NCI-H187 (cell line): ENCODE measurements at places on chromosomes 11 and 22.

DNA sequence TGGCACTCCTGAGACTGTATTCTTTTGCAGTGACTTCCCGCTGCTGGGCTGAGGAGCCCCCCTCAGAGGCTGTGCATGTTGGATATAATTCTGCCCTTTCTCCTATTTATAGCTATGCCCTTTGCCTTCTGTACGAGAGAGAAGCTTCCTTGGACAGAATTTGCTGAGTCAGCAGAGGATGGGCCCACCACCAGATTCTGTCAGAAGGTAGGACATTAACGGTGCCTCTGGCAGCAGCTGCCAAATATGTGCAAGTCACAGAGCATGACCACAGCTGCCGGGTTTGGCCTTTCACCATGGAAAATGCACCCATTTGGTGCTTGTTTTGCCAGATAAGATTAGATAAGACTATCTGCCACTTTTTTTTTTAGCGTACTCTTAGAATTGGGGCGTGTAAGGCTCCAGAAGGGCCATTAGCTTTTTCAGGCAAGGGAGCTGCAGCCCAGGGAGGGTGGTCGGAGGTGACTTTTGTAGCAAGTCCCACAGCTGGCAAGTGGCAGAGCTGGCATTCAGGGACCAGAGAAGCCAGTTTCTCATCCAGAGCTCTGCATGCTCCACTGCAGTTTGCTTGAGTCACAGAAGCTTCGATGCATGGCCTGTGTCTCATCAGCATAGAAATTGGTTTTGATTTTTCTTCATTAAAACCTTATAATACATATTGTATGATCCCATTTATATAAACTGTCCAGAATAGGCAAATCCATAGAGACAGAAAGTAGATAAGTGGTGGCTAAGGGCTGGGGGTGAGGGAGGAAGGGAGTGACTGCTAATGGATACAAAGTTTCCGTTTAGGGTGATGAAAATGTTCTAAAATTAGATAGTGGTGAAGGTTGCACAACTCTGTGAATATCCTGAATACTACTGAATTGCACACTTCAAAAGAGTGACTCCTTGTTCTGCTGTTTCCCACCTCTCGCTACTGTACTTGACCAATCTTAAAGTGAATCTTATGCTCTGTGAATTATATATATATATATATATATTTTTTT, 15.8 kb downstream of the UPB1 start:
- no peak for DNase-seq

DNA sequence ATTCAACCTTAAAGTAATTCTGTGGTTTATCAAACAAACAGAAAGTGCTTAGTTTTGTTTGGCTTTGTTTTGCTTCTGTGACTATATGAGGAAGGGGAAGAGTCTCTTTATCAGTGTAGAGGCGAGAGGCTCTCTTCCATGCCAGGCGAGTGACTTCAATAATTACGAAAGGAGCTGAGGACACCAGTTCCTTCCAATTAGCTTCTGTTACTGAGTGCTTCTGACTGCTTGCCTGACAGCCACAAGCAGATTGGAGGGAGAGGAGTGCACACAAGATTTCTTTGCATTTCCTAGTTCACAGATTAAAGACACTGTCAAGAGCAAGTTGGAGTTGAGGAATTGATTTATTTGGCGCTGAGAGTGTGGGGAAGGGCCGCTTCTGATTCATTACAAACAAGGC, 1484.5 kb upstream of the TENM4 start:
- DNase-seq = no peak

DNA sequence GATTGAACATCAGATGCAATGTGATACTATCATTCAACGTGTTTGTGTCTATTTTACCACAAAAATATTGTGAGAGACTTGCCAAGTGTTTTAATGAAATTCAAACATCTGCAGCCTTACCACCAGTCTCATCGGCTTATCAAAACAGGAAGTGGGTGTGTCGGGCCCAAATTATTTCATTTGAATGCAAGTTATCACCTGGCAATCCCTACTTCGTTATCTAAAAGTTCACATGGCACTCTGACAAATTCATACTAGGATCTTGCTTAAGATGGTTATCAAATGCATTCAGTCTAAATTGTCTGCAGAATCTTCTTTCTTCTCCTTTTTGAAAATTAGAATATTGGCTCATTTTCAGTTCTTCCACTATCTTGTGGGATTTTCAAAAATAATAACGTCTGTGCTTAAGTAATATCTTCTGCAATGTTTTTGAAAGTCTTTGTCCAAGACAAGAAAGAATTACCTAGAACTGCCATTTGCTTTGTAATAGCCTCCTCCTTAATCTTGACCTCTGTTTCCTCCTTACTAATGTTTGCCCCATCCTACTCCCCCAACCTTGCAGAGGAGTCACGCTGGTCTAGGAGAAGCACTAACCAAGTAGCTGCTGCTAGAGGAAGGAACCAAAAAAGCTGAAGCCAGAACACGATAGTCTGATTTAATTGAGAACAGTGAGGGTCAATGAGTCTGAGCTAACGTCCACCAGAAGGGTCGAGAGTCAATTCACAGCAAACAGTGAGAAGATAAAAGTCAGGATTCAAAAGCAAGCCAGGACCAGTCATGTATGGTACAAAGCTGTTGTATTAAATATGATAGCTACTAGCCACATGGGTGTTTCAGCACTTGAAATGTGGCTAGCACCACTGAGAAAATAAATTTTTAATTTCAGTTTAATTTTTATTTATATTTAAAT, 10.2 kb upstream of the BIRC3 start:
- no peak for DNase-seq

GRCh38 chr11:73176874-73177155, 34.7 kb upstream of the FCHSD2 start:
- no peak for DNase-seq

DNA sequence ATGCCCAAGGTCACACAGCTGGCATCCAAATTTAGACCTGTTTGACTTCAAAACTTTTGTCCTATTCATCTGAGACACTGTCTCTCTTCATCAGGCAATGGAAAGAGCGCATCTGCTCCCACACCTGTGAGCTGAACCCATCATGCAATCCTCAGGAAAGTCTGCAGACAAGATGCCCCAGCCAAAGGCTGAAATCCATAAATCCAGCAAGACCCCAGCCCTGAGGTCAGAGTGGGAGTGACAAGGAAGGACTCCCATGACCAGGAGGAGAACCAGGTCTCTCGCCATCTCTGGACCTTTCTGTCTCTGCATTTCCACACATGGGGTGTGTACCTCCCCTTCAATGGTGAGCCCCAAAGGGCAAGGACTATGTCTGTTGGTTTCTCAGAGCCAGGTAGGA, 83.6 kb upstream of the HMGXB4 start:
- DNase-seq = no peak

GRCh38 chr11:115476463-115477286, 27.5 kb downstream of the CADM1 start:
- no peak for DNase-seq
